T47D (cell line): ENCODE measurements at places on chromosomes 12 and 14.

- peak; percentile 71 for DNase-seq
These were observed 4.8 kb downstream of the RNU4-2 start for GRCh38 chr12:120286768-120287490.

- no peak for DNase-seq
These were observed 9.8 kb downstream of the NTF3 start for GRCh38 chr12:5441497-5442236.

DNA sequence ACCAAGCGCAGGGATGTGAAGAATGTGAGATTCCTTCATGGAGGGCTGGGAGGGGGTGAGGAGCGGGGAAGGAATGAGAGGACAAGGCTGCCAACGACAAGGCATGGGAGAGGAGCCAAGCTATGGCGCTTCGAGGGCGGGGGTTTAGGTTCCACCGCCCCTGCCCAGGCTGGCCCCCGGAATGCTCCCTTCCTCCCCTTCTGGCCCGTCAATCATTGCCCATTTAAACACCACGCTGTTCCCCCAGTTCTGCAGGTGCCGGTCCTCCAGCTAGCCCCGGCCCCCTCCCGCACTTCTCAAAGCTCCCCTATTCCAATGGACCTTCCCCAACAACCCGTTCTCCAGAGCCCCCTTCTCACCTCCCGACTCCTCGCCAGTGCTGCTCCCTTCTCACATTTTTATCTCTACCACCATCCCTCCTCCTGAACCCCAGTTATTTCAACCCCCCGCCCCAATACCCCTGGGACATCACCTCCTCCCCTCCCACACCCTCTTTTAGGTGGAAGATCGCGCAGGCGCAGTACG, 428 bp downstream of the RNF41 start:
- DNase-seq = peak; percentile 81

DNA sequence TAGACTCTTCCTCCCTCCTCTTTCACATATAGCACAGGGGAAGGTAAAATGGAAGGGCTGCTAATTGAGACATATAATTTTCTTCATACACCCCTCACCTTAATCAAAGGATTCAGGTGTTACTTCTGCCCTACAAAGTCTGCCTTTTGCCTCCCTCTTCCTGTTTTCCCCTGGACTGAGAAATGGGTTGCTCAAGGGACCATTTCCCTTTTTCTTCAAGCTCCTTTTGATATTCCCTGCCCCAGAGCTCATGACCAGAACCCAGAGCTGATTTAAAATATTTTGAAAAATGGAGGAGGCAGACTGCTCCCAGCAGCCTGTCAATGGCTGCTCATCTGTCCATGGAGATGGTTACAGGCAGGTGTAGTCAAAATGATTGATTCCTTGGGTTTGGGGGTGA, 6.3 kb upstream of the PIP4K2C start:
- no peak for DNase-seq

- DNase-seq = peak; percentile 7
These were observed 1334.1 kb downstream of the FSCB start for GRCh38 chr14:43172899-43173548.

GRCh38 chr14:24954700-24955037, 95.3 kb downstream of the STXBP6 start:
- DNase-seq = no peak

DNA sequence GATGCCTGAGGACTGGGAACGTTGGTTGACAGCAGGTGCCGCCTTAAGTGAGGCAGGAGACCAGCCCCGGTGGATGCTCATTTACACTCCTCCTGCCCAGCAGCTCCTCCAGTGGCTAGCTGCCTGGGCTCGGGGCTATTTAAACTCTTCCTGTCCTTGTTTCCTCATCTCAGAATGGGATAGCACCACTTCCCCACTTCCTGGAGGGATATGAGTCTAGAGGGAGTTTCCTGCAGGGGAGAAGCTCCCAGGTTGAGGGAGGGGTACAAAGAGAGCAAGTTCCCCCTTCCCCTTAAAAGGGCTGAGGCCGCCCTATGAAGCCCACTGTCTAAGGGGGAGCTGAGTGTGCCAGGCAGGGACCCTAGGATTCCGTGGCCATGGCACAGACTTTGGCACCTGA, 311.2 kb downstream of the AACS start:
- DNase-seq = no peak

- DNase-seq = no peak
These were observed 108.0 kb downstream of the LIN7A start for GRCh38 chr12:80829767-80830166.

GRCh38 chr12:125773033-125773640, 707.9 kb downstream of the AACS start:
- DNase-seq = peak; percentile 17

DNA sequence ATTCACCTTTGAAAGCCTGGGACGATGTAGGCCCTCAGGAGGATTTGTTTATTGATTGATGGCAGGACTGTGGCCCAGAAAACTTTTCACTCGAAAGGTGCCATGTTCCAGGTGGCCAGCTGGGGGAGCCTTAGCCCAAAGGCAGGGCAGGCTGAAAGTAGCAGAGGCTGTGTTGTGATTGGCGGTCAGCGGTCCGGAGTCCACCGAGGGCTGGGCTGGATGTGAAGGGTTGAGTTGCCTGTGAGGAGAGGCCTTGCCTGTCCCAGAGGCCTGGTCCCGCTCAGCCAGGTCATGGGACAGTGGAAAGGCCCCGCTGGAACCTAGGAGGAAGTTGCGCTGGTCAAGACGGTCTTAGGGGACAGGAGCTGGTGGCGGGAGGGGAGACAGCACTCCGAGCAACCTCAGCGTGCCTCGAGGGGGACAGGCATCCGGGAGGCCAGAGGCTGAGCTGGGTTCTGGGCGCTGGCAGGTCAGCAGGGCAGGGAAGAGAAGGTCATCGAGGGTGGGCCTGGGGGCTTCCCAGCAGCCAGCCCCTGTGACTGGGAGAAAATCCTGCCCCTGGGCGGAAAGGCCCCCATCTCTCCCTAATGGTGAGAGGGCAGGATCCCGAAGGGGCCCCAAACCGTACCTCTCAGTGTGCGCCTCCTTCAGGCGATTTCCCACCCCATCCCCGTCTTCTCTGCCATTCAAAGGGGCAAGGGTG, 26.3 kb downstream of the CMA1 start:
- peak; percentile 54 for DNase-seq

- no peak for DNase-seq
These were observed 212.2 kb upstream of the TMEM260 start for GRCh38 chr14:56367416-56367815.

- no peak for DNase-seq
These were observed 905.4 kb downstream of the SLC16A7 start for GRCh38 chr12:60501124-60501729.

DNA sequence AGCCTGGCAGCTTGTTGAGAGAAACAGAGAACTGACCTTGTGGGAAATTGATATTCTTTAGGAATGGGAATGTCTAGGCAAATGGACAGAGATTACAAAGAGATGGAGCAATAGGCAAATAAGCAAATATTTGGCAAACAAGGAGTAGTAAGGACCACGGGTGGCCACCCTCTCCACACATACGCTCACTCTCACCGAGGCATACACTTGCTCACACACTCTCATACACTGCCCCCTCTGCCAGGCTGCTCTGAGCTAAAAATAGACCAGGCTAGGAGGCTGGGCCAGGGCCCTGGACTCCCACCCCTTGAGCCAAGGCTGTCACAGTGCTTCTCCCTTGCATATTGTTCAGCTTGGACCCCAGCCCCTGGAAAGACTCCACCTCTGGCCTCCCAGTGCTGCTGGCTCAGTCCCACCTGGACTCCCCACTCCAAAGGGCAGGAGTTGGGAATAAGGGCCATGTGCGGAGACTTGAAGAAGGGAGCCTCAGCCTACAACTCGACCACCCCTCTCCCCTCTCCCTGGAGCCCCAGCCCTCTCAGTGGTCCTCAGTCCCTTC, 1.1 kb downstream of the PPP1R1A start:
- DNase-seq = no peak

DNA sequence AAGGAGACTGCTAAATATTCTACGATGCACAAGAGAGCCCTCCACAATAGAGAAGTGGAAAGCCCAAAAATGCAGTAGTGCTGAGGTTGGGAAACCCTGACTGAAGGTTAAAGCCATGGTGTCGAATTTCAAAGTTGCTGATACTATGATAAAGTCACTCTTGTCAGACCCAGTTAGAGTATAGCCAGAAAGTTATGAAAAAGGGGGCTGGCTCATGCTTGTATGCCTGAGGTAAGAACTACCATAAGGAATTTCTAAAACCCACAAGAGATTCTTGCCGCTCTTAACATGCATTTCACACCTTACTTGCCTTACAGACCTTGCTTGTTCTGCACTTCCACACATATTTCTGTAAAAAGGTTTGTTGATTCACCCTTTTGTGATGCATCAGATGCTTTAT, 184.6 kb downstream of the SLC6A15 start:
- DNase-seq = no peak

GRCh38 chr12:69821456-69822159, 3.4 kb upstream of the MYRFL start:
- DNase-seq = no peak

DNA sequence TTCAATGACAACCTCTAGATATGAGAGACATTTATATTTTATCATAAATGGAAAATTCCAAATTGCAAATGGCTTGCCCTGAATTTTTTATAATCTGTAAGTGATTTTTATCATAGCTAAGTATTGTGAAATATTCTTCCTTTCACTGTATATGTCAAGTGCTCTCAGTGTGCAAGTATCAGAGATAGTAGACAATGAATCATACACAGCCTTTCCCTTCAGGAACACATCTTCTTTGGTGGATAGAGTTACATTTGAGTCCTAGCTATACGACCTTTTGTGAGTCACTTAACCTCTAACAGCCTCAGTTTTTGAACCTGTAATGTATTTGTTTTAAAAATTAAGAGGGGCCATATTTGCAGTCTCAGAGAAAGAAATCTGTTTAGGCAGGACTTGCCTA, 350.7 kb upstream of the SEL1L start:
- no peak for DNase-seq

DNA sequence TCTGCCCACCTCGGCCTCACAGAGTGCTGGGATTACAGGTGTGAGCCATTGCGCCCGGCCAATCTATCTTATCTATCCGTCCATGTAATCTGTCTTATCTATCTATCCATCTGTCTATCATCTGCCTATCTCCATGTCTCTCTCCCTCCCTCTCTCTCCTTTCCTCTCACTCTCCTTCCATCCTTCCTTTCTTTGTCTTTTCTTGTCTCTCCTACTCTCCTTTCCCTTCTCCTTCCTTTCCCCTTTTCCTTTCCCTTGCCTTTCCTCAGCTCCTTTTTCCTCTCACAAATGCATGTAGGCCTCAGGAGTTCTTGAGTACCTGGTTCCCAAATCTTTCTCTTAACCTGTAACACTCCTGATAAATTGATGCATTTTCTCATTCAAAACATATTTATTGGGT, 89.3 kb upstream of the WSCD2 start:
- DNase-seq = no peak

GRCh38 chr12:40015345-40015744, 90.5 kb downstream of the SLC2A13 start:
- DNase-seq = no peak

GRCh38 chr12:27347779-27348178, 15.1 kb downstream of the BMAL2 start:
- no peak for DNase-seq

GRCh38 chr12:89179983-89180382, 172.3 kb downstream of the DUSP6 start:
- peak; percentile 78 for DNase-seq

DNA sequence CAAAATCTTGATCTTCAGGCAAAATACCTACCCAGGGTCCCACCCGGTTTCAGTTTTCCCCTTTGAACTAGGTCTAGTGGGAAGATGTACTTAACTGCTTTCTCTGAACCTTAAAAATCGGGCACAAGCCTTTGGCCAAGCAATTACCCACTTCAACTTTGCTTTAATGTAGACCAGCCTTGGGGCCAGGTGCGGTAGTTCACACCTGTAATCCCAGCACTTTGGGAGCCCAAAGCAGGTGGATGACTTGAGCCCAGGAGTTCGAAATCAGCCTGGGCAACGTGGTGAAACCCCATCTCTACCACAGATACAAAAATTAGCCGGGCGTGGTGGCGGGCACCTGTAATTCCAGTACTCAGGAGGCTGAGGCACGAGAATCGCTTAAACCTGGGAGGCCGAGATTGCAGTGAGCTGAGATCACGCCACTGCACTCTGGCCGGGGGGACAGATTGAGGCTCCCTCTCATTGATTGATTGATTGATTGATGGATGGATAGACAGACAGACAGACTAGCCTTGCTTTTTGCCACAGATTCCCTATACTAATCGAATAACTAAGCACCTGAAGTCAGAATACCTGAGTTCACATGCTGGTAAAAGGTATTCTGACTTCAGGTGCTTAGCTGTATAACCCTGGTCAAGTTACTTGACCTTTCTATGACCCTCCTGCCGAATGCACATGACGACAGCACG, 1.9 kb downstream of the CLIP1 start:
- DNase-seq = peak; percentile 42

DNA sequence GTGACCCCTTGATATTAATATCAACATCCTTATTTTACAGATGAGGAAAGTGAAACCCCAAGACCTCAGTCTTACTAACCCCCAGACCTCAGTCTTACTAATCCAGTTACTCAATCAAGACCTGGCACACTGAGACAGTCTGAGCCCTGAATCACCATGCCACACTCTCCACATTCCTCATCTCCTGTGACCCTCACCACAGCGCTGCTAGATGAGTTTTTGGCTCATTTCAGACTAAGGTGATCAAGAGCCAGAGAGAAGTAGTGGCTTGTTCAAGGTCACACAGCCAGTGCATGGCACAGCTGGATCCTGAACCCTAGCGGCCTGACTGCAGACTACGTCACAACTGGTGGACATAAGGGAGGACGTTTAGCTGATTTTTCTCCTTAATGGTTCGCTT, 579.2 kb downstream of the BCL11B start:
- DNase-seq = no peak

DNA sequence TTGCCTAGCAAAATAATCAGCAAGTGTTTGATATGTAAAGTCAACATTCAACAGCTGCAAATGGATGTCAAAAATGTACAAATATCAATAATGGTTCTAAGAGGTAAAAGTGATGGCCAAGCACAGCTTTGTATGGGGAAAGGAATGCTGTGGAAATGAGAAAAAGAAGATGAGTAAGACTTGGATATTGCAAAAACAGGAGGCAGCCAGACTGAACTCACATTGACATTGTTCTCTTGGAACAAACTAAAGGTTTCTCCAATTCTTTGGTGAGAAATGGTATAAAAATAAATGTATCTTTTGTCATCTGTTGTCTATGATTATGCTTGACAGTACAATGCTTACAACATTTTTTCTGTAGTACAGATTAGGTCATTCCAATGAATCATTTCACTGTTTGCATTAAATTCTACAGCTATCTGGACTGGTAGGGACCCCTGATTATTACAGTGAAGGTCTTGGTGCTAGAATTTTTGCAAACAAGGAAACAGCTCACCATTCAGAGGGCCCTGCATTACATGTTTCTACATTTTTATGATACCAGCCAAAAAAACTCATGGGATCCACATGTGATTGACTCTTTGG, 465.7 kb downstream of the NOVA1 start:
- DNase-seq = no peak

DNA sequence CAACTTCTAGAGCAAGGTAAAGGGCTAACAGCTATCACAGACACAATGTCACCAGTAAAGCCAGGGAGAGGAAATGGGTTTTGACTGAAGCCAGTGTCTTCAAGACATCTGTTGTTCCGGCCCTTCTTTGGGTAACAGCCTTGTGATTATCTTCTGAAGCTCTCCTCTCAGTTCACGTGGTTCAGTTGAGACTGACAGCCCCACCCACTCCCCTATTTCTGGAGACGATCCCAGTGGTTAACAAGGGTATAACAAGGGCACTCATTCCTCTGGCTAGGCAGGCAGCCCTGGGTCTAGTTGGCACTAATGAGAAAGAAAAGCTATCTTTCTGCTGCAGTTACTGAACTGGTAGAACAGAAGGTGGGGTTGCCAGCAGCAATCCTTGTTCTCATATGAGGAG, 6.9 kb downstream of the GNPTAB start:
- DNase-seq = peak; percentile 43

- no peak for DNase-seq
These were observed 90.4 kb downstream of the IRF2BPL start for GRCh38 chr14:76938092-76938500.
